ENCODE measurements at places on chromosomes 13 and 19.

GRCh38 chr19:8180018-8180417, 29.2 kb upstream of the CERS4 start:
- DNase-seq = no peak

DNA sequence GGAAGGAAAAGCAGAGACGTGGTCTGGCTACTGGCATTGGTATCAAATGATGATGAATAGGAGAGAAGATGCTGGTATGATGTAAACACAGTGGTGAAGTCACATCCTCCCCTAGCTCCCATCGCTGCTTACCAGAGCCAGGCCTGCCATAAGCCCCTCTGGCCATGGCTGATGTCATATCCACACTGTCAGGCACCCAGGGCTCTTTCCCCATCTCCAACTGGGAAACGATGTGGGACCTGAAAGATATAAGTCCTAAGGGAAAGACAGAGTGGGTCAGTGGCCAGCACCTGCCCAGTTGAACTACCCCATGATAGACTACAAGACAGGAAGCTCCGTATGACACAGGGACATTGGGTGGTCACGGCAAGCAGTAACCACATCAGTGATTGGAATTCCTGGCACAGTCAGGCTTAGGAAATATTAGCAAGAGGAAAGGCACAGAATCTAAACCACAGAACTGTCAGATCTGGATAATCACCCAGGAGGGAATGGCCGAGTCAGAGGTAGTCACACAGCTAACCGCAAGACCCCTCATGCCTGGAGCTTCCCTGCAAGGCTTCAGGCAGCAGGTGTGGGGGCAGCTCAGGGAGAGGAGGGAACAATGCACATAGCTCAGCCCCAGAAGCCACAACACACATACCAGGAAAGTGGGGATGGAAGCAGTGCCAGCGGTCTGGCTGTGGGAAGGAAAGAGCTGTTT, 3.8 kb downstream of the ZNF792 start:
- no peak for DNase-seq

GRCh38 chr13:98632961-98633360, 56.1 kb upstream of the STK24 start:
- DNase-seq = peak; percentile 34

GRCh38 chr13:108957369-108958012, 328.1 kb downstream of the MYO16 start:
- no peak for DNase-seq

DNA sequence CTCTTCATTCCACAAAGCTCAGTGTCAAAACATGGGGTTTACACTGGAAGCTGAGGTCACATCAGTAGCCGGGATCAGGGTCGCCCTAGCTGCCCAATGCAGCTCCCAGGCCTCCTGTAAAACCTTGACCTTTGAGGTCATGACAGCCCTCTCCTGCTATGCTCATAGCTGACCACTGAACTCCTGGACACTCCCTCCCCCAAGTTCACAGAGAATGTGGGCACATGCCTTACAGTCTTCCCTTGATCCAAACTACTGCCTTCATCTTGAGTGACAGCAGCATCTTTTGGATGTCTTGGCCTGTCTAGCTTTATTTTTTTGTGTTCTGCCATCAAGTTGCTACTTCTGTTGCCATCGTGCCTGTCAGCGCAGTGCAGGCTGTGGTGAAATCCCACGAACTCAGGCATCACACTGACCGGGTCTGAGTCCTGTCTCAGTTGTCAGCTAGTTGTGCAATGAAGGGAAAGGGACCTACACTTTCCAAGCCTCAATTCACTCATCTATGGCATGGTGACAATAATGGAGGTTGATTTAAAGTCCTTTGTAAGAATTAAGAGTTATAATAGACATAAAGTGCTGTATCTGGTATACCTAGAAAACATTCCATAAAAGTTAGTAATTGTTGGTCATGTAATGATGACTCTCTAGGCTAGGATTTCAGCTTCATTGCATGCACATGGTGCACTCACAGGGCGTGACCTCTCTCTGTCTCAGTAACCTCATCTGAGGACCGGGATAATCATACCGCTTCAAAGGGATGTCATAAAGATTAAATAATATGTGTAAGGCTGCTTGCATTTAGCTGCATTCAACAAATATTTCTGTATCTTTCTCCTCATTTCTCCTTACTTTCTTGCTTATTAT, 16.4 kb upstream of the ALOX5AP start:
- DNase-seq = no peak

GRCh38 chr13:24737042-24737441, 26.9 kb upstream of the RNF17 start:
- no peak for DNase-seq

GRCh38 chr19:344625-345319, at the start of gene MIER2:
Gene MIER2, minus strand, starts transcription at chr19:344796. Its CDS starts 14 bp downstream, at chr19:344782.
- DNase-seq = peak; percentile 83

- no peak for DNase-seq
Observed at GRCh38 chr13:52036037-52036436, 11.5 kb downstream of the UTP14C start.

- no peak for DNase-seq
Observed at GRCh38 chr19:51694318-51695085, 1.4 kb downstream of the SPACA6 start.

DNA sequence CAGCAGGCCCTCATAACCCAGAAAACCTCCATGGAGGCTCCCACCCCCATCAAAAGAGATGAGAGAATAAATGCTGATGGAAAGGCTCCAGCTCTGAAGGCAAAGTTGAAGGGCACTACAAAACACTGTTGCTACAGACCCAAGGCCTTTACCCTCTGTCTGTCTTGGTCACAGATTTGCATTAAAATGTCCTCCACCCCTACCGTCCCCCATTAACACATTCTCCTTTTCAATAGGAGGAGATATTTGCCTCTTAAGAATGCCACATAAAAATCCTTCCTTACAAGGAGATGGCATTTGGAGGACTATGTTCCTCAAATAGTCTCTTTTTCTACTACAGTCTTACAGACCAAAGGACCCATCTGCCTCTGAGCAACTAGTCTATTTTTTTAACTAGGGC, 361.5 kb downstream of the ENOX1 start:
- DNase-seq = no peak

DNA sequence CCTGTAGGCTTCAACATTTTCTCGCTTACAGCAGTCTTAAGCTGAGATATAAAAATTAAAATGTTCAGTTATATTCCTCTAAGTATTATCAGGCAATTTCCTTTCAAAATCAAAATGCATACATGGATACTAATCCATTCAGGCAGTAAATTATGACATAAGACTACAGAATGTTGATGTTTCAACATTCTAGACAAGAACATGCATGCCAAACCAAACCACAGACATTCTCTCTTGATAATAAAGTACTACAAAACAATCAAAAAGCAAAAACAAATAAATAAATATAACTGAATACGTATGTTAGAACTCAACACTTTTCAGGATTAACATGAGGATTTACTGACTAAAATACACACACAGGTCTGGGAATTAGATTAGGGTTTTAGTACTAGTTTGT, 7.7 kb downstream of the DIS3 start:
- DNase-seq = no peak

GRCh38 chr13:109668433-109669233, 117.8 kb downstream of the IRS2 start:
- DNase-seq = no peak

GRCh38 chr13:103876571-103876970, 810.4 kb upstream of the SLC10A2 start:
- no peak for DNase-seq

DNA sequence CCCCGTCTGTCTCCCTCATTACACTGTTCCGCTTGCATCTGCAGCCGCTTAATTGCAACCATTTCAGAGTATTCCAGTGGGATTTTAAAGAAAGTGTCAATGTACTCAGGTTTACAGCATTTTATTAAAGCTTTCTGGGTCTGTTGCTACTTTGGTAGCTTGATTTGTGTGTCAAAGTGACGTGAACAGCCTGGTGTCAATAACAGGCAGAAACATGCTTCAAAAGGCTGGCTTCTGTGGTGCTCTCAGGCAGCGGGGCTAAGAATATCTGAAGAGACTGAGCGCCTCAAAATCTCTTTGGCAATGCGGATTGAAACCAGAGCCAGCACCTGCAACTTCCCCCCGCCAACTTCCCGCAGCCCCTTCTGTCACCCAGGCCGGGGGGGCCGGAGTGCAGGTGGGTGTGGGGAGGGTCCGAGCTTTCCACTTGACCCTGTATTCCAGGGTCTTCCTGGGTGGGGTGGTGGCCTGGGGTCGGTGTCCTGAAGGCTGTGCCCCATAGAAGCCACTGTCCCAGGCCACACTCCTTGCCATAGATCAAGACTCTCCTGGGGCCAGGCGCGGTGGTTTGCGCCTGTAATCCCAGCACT, 81.2 kb downstream of the KDM4B start:
- DNase-seq = no peak

- no peak for DNase-seq
Observed at GRCh38 chr19:21117041-21117907, 24.6 kb upstream of the ZNF431 start.

DNA sequence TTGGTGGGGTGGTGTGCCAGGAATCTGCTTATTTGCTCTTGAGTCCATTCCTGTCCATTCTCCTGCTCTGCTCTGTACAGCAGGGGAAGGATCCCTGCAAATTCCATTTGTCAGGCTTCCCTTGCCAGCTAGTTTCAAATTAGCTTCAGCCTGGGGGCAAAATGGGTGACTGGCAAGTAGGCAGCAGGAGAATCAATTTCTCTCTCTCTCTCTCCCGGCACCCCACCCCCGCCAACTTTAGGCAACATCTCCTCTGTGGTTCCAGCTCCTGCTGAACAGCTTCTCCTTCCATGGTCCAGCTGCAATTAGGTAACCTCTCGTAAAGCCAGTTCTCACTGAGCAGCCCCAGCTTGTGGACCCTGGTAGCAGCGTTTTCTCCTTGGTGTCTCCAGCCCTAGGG, 6.7 kb upstream of the MYCBP2 start:
- DNase-seq = peak; percentile 30

DNA sequence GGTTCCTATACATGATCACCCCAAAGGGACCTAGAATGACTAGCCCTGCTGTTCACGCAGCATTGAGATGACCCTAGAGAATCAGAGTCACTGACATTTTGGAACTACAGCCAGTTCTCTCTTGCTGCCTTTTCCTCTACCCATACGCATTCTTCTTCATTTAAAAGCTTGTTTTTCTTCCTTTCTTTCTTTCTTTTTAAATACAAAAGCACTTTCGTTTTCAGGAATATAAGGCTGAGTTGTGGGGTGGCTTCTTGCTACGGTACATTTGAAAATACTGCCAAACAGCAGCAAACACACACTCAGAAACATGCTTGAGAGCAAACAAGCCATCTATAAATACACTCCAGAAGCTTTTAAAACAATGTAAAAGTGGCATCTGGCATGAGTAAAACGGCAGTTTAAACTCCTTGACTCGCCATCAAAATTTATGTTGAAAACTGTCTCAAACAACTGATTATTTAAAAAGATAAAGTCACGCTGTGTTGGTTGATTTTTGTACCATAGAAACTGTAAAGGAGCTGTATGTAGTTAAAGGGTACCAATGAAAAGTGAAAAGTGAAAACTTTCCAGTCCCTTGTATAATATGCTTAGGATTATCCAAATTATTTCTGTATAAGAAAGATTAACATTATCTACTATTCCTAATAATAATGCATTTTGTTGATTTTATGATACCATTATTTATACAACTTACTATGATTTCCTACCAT, 95.6 kb downstream of the PCDH9 start:
- peak; percentile 21 for DNase-seq

GRCh38 chr19:47720669-47721422, 7.6 kb downstream of the EHD2 start:
- DNase-seq = no peak
